Mesenteric fat pad (tissue), 1 donor: ENCODE measurements at places on chromosomes 7 and 10. TPM values are rescaled to one million over a fixed set of nuclear protein-coding genes. Genes with fewer than 3 reads are reported as not detected.

TACR2 gene
- 0.61 TPM for total RNA-seq

LUC7L2 gene
- 67.3 TPM for total RNA-seq

DNA sequence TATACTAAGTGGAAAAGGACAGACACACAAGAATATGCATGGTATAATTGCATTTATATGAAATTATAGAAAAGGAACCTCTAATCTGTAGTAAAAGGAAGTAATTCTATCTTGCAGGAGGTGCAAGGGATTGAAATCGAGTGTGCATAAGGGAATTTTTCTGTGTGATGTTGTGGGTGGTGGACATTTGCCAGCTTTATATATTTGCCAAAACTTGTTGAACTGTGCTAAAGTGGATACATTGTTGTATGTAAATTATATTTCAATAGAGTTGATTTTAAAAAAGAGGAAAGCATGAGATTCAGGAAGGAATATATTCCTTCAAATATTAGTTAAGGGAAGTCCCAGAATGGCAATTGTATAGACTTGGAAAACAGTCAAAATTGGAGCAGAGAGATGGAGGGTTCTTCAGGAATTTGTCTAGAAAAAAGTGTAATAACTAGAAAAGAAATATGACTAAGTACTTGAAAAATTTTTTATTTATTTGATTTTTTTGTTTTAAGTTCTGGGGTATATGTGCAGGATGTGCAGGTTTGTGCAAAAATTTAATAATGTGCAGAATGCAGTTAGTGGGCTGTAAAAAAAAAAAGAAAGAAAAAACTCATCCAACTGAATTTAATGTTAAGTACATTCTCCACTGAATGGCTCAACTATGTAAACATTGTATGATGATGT is 96.1 kb downstream of the ARL4A start:
- no peak for DNase-seq

- no peak for DNase-seq
These were observed 1203.3 kb upstream of the CELF2 start for GRCh38 chr10:9814285-9814864.

GRCh38 chr10:103396789-103397087 is 312 bp downstream of the PDCD11 start:
- no peak for DNase-seq

DNA sequence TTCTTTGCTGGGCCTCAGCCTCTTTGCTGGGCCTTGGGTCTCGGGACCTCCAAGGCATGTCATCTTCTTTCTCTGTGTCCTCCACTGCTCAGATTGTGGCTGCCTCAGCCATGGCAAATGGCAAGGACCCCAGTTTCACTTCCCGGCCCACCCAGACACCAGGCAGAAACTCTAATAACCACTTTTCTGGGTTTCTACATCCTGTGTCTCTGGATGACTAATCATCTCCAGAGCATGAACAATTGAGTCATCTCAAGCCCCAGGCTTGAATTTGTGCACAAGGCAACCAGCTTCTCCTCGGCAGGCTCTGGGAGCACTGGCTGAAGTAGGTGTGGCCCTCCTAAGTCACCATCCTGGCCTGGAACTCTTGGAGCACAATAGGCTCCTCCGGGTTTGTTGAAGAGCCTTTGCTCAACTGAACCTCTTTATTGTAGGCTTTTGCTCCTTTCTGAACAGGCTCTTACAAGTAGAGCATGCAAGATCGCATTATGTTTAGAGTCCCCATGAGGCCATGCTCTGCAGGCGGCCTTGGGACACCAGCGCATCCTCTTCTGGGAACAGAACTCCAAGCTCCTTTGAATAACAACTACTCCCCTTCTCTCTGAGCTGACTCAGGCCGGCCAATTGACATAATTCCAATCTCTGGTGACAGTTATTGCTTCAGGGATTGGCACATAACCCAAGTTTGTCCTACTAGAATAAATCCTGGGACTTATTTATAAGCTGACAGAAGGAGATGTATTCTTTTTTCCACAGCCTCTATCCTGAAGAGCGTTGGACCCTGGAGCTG is 218.1 kb downstream of the WDR11 start:
- DNase-seq, result no peak
